Dorsolateral prefrontal cortex (tissue), 122 donors: ENCODE measurements at places on chromosomes 2 and 18.

- no peak for DNase-seq
Observed at GRCh38 chr2:221753401-221753800, 181.3 kb upstream of the EPHA4 start.

GRCh38 chr2:15981646-15982045 is 41.3 kb downstream of the MYCN start:
- DNase-seq, result peak; percentile 23

GRCh38 chr18:51229328-51229727 is 31.8 kb upstream of the MEX3C start:
- DNase-seq, result no peak

DNA sequence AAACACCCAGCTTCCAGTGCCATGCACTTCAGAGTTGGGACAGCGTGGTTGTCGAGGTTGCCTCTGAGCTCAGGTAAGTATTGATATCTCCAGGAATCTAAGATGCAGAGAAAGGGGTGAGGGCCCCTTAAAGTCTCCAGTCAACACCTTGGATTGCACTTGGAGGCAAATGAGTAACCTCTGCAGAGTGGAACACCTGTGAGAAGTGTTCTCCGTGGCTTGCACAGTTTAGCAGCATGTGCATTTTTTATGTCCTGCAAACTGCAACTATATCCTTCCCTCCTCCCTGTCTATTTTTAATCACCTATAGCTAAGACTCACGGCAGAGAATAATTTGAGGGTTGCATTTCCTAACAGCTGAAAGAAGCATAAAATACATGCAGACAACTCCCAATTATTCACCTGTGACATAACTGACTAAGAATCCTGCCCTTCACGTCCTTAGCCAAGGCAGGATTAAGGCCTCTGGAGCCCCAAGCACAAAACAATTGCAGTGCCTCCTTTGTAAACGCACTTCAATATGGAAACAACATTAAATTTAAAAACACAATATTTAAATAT is 1.6 kb upstream of the ZNF385B start:
- DNase-seq, result no peak

GRCh38 chr2:31944828-31945571 is 65.8 kb downstream of the MEMO1 start:
- DNase-seq, result no peak

- no peak for DNase-seq
Observed at GRCh38 chr2:106342831-106343251, 125.4 kb downstream of the RGPD3 start.

DNA sequence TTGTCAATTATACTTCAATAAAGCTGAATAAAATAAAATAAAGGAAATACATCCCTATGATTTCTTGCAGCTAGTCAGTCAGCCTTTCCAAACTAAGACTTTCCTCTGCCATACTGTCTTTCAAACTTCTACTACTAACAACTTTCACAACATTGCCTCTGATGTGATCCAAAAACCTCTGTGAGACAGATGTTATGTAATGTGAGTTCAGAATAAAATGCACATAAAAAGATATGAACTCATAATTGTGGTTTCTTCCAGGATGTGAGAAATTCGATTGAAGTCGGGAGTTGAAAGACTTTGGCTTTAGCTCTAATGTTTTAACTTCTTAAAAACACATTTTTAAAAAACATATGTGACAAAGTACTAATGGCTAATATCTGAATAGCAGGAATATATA is 98.7 kb downstream of the PIGN start:
- DNase-seq, result no peak

DNA sequence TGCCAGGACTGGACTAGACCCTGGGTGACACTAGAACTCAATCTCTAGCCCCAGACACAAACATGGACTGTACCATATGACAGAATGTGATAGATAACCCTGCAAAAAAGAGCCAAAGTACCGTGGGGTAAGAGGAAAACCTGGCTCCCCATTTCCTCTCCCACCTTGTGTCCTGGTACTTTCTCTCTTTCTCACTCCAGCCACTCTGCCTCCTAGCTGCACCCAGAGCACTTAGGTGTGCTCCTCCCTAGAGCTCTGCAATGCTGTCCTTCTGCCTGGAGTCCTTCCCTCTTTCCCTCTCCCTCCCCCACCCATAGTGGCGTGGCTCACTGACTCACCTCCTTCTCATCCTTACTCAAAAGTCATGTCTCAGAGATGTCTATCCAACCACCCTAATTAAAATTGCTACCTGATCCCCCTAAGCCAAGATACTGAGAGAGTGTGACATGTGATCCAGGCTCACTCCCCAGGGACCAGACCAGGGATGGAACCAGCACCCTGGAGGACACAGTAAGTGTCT is 171.3 kb downstream of the LOXHD1 start:
- DNase-seq, result no peak

DNA sequence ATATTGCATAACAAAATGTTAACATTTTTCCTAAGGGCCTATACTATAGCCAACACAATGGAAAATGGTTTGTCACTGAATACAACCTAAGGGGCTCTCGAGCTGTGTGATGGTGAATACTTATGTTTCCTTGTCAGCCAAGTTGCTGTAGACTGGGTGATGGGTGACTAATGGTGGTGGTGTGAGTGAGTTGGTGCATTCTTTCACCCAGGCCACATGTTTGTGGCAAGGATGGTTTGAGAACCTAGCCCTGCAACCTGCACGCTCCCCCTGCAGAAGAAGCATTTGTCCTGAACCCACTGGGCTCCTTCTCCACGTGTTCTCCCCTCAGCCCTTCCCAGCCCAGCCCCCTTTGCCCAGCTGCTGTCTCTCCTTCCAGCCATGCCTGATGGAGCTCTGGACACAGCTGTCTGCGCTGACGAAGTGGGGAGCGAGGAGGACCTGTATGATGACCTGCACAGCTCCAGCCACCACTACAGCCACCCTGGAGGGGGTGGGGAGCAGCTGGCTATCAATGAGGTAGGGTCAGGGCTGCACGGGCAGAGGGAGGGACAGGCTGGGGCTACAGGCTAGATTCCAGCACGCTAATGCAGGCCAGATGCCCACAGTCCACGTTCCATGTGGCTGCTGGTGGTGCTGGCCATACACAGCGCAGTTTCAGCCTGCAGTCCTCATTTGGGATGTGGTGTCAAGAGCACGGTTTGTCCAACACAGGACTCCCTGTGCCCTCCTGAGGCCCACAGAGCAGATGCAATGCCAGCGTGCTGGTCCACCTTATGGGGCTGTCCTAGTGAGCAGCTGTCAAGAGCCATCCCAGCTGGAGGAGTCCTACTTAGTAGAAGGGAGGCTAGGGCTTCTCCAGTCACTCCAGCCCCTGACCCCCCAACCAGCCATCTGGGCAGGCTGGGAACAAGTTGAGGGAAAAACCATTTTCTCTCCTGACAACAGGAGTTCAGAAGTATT is 65.4 kb downstream of the FAM168B start:
- DNase-seq, result no peak

GRCh38 chr2:7792031-7792651 is 874.9 kb downstream of the RNF144A start:
- no peak for DNase-seq

DNA sequence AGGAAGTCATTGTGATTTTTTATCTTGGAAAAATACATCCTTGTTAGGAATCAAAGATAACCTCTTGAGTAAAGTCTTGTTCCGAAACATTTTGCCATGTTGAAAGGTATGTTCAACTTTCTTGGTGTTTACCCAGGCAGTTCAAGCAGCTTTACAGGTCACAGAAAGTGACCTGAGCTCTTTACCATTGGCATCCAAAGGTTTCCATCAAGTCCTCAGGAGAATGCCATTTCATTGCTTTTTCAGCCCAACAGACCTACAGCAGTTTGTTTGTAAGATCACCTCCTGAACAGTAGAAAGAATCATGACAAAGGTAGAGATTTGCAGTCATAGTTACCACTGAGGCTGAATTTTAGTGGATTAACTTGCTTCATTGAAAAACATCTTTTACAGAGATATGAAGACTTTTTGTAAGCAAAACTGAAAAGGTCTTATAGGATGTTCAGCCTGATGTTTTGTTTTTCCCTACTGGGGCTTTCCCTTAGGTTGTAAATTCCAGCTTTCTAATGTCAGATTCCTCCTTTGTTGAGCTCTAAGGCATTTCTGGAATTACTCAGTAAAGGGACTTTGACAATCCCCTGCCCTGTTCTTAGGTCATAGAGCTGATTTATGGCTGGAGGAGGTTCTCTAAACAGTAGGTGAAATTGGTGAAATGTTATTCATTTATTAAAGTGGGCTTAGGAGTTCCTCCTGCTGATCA is 236.8 kb upstream of the RBMS1 start:
- DNase-seq, result no peak

GRCh38 chr2:42182654-42183308 is 13.6 kb downstream of the EML4 start:
- no peak for DNase-seq

DNA sequence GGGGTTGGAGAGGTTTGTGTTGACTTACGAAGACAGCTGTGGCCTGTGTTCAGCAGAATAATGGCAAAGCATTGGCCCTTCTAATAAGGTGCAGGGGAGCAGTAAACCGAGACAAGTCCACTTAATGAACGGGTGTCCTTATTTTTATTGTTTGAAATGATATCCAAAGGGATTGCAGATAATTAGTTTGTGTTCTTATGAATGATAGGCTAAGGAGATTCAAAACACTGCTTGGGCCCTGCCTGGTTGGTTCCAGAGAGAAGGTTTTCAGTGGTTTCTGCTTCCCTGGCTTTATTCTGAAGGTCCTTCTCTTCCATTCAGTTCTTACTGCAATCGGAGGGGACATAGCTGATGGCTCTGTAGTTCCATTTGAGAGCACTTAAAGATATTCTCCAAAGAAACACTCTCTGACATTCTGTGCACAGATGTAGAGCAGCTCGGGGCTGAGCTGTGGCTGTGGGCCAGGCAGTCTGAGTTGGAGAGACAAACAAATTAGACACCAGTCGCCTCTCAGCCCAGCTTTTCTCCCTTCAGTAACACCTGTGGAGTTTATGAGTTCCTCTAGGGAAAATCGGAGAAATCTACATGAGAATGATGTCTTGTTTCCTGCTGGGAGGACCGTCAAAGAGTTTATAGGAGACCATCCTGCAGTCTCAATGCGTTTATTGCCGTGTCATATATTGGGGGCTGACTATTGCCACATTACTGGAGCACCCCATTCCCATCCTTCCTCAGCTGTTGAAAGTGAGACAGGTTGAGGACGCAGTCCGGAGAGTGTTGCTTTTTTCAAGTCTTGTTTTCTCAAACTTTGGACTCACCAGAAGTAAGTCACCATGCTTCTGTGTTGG is 6.5 kb downstream of the GREB1 start:
- no peak for DNase-seq

- DNase-seq, result no peak
Observed at GRCh38 chr2:67438337-67438736, 41.2 kb downstream of the ETAA1 start.

GRCh38 chr2:219477815-219478214 is 20.9 kb upstream of the GMPPA start:
- DNase-seq, result no peak

DNA sequence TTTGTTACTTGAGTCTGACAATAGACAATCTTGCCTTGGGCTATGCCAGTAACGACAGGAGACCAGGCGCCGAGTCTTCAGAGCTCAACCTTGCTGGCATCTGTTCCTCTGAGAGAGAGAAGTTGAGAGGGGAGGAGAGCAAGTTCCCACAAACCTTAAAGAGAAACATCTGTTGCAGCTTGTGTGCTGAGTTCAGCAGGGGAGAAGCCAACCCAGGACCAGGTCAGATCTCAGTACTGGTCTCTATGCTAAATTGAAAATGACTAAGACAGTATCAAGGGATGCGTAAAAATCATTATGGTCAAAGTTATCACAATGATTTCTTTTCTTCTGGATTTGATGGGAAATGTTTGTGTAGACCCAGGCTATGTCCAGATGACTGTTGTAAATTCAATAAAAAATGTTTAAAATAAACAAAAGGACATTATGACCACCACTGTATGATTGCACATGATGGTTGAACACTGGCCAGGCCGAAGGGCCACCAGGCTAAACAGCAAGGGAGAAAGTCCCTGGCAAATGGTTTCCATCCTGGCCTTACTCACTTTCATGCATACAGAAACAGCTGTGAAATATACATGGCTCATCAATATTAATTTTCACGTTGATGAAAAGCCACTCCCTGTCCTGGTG is 100.3 kb upstream of the PMAIP1 start:
- DNase-seq, result no peak

- no peak for DNase-seq
Observed at GRCh38 chr2:239139101-239139500, 261.7 kb downstream of the HDAC4 start.

- no peak for DNase-seq
Observed at GRCh38 chr18:68766433-68766832, 31.4 kb upstream of the CCDC102B start.

DNA sequence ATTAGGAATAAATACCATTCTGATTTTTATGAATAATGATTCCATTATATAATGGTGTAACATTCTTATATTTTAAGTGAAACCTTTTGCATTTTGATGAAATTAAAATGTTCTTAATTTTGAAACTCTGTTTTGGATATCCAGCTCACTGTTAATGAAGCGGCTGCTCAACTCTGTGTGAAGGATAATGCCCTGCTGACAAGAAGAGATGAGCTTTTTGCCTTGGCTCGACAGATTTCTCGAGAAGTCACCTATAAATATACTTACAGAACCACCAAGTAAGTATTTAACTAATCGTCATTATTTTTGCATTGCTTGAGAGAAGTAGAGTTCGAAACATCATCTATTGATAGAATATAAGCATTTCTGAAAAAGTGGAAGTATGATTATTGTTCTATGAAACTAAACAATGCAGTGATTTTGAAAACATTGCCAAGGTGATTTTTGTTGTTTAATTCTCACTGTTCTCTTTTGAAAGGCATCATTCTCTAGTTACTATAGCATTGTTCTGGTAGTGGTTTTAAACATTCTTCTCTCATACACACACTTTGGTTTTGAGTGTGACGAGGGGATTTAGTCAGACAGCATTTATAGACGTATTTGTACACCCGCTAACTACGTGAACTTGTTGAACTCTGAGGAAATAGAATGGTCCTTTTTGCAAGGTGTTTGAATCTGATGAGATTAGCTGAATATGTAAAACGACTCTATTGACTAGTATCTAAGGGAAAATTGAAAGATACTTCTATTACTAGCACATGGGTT is 21.5 kb downstream of the NAB1 start:
- DNase-seq, result no peak

DNA sequence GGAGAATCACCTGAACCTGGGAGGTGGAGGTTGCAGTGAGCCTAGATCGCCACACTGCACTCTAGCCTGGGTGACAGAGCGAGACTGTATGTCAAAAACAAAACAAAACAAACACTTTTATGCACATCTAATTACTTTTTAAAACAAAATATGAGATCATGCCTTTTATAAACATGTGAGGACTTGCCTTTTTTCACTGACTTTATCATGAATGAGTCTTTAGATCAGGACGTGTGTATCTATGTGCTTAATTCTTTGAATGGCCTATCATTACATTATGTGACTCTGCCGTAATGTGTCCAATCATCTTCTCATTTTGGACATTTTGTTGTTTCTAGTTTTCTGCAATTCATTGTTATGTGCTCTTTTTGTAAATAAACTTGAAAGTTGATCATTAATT is 58.7 kb downstream of the FAM117B start:
- DNase-seq, result no peak

DNA sequence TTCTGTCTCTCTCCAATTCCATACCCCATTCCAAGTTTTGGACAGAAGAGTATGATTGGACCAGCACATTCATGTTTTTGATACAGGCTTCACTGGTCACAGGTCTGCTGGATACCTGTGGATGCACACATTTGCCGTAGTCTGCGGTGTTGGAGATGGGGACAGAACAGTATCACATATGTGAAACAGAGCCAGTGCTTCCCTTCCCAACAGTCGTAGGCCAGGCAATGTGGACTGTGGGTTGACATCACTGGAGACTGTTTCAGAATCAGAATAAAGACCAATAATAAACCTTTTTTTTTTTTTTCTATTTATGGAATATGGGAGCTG is 18.7 kb downstream of the ACSL3 start:
- DNase-seq, result no peak
